Activated naive CD4-positive, alpha-beta T cell (primary cell): ENCODE measurements at places on chromosomes 11 and 22.

GRCh38 chr11:104713401-104713800, 184.9 kb downstream of the CASP12 start:
- DNase-seq: no peak

DNA sequence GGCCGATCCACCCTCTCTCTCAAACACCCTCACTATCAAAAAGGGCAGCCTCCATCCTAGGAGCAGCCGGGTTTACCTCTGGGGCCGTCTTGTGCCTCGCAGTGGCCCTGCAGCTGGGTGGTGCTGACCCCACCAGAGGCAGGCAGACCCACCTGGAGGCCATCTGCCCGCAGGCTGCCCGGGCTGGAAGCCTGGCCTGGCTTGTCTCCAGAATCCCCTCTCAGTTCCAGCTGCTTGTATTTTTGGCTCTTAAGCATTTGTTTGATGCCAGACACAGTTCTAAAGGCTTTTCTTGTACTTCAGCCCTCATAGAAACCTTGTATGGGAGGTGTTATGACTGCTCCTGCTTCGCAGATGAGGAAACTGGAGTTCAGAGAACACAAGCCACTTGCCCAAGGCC, 4.2 kb upstream of the NFAM1 start:
- no peak for DNase-seq

- DNase-seq: no peak
Measured at GRCh38 chr11:3685923-3686322, 14.7 kb upstream of the CHRNA10 start.

- no peak for DNase-seq
Measured at GRCh38 chr11:5288906-5289550, 12.7 kb downstream of the OR51B4 start.

DNA sequence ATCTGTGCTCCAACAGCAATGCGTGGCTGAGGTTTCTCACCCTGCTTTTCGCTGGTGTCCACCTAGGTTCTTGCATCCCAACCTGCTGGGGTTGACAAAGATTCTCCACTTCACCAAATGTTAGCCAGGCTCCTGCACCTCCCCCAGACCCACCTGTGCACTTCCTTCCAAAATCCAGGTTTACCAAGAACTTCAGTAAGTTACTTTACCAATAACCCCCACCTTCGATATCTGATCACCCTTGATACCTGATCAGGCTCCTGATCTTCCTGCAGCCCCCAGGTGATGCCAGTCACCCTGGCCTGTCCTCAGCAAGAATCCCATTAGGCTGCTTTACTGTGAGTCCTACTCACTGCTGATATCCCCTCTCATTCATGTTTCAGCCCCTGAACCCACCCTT, 1203.4 kb downstream of the TBC1D22A start:
- no peak for DNase-seq

- DNase-seq: no peak
Measured at GRCh38 chr11:71563406-71563805, 2.0 kb upstream of the KRTAP5-10 start.

DNA sequence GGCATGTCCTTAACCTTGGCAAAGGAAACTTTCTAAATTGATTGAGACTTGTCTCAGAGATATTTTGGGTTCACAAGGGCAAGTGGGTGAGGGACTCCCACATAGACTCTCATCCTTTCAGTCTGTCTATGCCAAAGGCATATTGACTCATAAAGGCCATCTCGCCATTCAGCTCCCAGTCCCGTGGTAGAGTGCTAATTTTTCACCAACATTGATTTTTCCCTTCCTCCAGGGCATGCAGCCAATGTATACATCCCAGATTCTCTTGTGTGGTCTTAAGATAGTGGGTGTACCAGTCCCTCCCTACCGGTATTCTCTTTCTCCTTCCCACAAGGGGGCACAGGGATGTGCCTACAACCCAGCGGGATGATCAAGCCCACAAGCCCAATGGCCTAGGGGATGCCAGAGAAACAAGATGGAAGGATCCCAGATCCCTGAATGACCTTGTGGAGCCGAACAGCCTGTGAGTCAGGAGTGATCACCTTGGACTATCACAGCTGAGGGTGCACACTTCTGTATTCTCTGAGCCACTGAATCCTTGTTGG, 7.9 kb downstream of the C11orf96 start:
- DNase-seq: no peak

DNA sequence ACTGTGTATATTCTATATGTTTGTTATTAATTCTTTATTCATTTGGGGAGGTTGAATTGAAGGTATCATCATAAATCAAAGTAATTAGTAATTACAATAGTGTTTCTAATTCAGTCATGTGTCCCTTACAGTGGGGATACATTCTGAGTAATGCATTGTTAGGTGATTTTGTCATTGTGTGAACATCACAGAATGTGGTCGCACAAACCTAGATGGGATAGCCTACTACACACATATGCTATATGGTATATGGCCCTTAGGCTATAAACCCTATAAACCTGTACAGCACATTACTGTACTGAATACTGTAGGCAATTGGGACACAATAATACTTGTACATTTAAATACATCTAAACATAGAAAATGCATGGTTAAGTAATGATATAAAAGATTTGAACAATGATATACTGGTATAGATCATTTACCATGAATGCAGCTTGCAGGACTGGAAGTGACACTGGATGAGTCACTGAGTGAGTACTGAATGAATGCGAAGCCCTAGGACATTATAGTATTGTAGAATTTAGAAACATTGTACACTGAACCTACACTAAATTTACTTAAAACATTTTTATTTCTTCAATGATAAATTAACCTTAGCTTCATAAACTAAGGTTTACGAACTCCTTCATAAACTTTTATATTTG, 936.2 kb upstream of the CHORDC1 start:
- DNase-seq: no peak

DNA sequence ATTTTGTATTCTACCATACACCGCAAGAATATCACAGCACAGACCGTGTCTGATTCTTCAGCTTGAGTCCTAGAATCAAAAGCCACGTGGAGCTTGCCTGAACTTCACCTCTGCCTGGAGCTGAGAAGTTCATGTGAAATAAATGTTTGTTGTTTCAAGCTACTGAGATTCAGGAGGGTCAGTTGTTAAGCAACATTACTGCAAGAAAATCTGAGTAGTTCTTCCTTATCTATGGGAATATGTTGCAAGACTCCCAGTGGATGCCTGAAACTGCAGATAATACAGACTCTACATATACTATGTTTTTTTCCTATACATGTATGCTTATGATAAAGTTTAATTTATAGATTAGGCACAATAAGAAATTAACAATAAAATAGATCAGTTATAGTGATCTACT, 995.3 kb downstream of the TBC1D22A start:
- no peak for DNase-seq

DNA sequence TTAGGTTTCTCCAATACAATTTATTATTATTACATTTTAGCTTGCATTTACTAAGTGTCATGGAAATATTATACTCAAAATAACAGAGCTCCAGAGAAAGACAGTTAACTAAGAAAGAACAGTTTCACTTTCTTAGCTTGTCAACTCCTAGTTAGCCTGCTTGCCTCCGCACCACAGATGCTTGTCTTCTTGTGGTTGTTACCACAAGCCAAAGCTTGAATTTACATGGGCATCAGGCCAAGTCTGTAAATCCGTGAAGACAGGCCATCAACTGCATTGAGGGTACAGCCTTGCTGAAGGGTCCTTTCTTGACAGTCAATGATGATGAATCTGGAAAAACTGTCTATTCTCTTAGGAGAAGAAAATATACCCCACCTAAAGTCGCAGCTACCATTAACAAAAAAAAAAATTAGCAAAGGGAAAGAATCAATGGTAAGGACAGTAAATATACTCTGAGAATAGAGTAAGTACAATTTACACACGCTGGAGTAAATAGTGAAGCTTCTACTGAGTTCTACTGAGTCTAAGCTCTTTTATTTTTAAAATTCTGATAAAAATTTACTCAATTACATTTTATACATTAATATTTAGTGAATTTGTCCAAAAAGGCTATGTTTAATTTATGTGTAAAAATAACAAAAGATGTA, 15.6 kb upstream of the DENND5A start:
- peak; percentile 18 for DNase-seq

- DNase-seq: no peak
Measured at GRCh38 chr11:78752494-78752893, 177.8 kb upstream of the NARS2 start.

DNA sequence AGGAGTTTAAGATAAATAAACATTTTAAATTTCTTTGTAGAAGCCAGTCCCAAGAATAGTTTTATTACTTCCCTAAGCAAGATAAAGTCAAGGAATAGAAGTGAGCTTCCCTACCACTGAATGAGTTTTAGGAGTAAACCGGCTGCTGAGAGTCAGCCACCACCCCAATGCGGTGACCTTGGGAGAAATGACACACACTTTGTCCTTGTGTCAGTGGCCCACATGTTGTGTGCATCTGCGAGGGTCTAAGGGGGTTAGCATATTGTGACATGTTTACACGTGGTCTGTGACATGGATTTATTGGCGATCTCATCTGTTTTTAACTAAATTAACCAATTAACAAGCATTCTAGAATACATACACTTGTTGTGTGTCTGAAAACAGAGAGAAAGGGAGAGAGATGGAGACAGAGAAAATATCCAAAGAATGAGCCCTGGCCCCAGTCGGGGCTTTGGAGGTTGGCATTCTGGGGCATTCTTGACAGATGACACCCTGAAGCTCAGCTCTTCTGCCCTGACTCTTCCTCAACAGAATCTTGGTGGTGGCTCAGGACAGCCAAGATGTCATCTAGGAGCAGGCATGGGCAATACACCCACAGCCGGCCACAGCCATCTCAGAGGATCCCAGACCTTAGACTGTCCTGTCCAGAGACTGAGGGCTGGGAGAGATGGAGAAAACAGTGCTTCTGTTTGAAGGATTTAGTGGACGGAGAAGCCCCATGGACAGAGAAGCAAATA, 29.7 kb upstream of the TMPRSS4 start:
- no peak for DNase-seq

DNA sequence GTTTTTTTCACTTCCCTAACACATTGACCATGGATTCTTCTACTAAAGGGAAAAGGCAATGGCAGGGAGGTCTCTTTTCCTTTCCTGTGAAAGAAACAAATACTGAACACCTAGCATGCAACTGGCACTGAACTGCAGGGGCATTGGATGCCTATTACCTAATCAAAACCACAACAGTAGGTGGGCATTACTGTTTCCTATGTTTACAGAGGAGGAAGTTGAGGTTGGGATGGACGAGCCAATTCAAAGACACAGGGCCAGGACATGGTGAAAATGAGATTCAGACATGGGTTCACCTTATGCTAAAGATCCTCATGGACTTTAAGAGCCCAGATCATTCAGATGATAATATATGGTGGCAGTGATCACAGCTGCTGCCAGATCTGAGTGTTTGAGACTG, 407.0 kb downstream of the MIAT start:
- DNase-seq: no peak

GRCh38 chr11:46616551-46617133, 385 bp downstream of the HARBI1 start:
- DNase-seq: no peak

- no peak for DNase-seq
Measured at GRCh38 chr11:88208745-88209144, 33.5 kb upstream of the RAB38 start.

GRCh38 chr11:26418386-26418912, 86.5 kb downstream of the ANO3 start:
- DNase-seq: no peak

DNA sequence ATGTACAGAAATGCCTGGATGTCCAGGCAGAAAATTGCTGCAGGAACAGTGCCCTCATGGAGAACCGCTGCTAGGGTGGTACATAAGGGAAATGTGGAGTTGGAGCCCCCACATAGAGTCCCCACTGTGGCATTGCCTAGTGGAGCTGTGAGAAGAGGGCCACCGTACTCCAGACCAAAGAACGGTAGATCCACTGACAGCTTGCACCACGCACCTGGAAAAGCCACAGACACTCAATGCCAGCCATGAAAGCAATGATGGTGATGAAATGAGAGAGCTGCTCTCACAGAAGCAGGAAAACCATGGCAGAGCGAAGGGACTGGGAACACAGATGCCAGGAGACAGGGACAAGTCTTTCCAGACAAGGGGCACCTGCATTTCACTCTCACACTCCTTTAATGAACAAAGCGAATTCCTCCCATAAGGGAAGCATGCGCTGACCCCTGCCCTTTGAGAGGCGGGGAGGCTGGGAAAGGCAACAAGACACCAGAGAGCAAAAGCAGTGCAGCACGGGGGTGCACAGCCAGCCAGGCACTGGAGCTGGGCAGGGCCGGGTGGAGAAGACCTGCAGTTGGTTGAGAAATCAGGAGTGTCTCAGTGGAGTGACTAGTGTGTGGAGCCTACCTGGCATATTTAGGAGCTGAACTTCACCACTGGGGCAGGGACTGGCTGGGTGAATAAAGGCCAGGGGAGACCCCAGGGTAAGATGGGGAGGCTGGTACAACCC, 1025.2 kb downstream of the TBC1D22A start:
- no peak for DNase-seq

DNA sequence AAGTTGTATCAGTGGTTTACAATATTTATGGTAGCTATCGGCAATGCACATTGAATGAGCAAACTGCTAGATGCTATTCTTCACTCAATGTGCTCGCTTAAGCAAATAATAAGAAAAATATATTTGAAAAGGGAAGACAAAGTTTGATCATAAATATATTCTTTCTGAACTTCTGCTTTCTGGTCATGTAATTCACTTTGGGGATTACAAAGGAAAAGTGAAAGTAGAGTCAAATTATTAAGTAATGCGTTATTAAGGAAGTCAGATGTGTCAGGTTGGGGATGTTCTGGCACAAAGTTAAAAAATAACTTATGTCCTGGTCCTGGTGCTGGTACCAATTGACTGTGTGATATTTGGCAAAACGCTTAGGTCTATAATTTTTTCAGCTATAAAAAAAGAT, 98.0 kb upstream of the TRIM77 start:
- DNase-seq: no peak

DNA sequence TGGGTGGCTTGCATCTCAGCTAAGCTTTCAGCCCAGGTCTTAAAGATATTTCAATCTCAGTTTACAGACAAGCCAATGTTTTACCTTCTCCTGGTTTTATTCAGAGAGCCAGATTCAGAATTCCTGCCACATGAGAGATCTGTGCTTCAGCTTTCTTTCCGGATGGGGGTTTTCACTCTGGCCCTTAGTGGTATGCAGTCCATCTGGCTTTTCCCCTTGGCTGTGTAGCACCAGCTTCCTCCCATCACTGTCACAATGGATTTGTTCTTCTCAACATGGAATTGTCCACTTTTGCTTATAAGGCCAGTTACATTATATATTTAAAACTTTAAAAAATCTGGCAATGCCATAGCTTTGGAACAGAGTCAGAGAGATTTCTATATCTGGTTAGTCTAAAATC, 303.9 kb downstream of the ETS1 start:
- DNase-seq: no peak

GRCh38 chr22:42994917-42995562, 19.9 kb downstream of the PACSIN2 start:
- DNase-seq: no peak

GRCh38 chr11:132244846-132245245, 874.4 kb downstream of the NTM start:
- no peak for DNase-seq
